ENCODE measurements at places on chromosomes 6 and 20. TPM values are rescaled to one million over a fixed set of nuclear protein-coding genes. Genes with fewer than 3 reads are reported as not detected.

The RAD21L1 gene
- total RNA-seq, result 0.48 TPM

The FAM217A gene
- total RNA-seq, result not detected

The UNC5CL gene
- 1.3 TPM for total RNA-seq

The CALHM5 gene
- 0.17 TPM for total RNA-seq

The PRELID3B gene
- total RNA-seq, result 50.5 TPM

The SLC22A2 gene
- total RNA-seq, result 1.4 TPM

The HSPA1A gene
- total RNA-seq, result 54.0 TPM

The MROH8 gene
- 0.50 TPM for total RNA-seq
